ENCODE measurements at places on chromosomes 6 and 20. TPM values are rescaled to one million over a fixed set of nuclear protein-coding genes. Genes with fewer than 3 reads are reported as not detected.

DNA sequence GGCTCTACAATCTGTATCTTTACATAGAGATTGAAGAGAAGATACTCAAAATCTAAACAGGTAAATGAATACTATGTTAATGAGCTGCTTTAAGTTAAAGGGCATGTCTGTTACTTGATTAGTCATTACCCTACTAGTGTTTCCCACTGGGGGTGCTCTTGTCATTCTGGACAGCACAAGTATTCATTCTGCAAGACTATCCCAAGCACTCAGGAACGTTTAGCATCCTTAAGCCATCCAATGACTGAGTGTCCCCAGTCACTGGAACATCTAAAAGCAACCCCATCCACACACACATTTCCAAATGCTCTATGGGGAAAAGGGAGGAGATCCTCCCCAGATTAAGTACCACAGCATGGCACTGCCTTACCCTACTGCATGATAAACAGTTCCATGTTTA lies 25.7 kb downstream of the EZR start:
- no peak overlapping the region for H3K4me3 ChIP-seq
- H3K27ac ChIP-seq, result no peak overlapping the region
- peaks cover 19% of the 10 kb centered on the region for H3K4me1 ChIP-seq
- no peaks in the 10 kb centered on the region for H3K27me3 ChIP-seq

GRCh38 chr6:111653434-111653833 lies 47.8 kb upstream of the TRAF3IP2 start:
- no peak overlapping the region for H3K4me3 ChIP-seq
- no peaks in the 10 kb centered on the region for H3K4me1 ChIP-seq

DNA sequence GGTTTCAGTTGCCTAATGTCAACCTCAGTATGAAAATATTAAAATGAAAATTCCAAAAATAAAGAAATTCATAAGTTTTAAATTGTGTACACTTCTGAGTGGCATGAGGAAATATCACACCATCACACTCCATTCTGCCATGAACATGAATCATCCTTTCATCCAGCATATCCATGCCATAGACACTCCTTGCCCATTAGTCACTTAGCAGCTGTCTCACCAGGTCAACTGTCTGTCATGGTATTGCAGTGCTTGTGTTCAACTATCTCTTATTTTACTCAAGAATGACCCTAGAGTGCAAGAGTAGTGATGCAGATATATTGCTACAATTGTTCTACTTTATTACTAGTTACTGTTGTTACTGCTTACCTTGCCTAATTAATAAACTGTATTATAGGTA lies 712.4 kb downstream of the EPHA7 start:
- H3K36me3 ChIP-seq, result no peaks in the 10 kb centered on the region
- no peak overlapping the region for H3K27ac ChIP-seq
- no peak for DNase-seq
- H3K27me3 ChIP-seq, result no peaks in the 10 kb centered on the region
- H3K4me1 ChIP-seq, result no peaks in the 10 kb centered on the region

- DNase-seq, result no peak
- no peaks in the 10 kb centered on the region for H3K36me3 ChIP-seq
- H3K27ac ChIP-seq, result no peak overlapping the region
- no peak overlapping the region for H3K4me3 ChIP-seq
Measured at GRCh38 chr6:147131532-147132128, 72.6 kb upstream of the STXBP5 start.

KPNA5 gene
- 2.5 TPM for total RNA-seq

DNA sequence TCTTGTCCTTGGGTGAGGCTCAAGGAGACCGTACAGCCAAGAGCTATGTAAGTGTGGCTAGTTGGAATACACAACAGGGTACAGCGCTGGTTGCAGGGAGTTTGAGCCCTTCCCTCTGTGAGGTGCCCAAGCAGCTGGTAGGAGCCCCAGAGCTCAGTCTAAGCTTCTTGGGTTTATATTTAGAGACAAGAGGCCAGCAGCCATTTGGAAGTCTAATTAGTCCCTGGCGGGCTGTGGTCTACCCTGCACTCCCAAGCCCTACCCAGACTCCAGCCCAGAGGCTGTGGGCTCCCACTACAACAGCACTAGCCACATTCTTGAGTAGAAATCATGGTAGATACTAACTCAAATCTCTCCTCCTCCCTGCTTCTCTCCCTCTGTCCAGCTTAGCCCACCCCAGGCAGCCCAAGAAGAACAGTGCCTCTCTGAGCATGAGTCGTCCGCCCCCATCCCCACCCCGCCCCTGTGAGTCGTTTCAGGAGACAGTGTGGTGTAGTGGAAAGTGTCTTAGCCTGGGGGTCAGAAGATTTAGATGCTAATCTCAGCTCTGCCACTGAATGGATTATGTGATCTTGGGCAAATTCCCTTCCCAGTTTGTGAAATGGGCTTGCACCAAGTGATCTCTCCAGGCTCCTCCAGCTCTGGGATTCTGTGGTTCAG lies 37.8 kb downstream of the EIF2S2 start:
- H3K4me3 ChIP-seq, result no peak overlapping the region
- no peak for DNase-seq
- no peaks in the 10 kb centered on the region for H3K4me1 ChIP-seq
- no peaks in the 10 kb centered on the region for H3K27me3 ChIP-seq

Data from colonic mucosa (tissue), 4 donors.